Kidney (tissue), 22 donors: ENCODE measurements at places on chromosomes 16 and 17.

DNA sequence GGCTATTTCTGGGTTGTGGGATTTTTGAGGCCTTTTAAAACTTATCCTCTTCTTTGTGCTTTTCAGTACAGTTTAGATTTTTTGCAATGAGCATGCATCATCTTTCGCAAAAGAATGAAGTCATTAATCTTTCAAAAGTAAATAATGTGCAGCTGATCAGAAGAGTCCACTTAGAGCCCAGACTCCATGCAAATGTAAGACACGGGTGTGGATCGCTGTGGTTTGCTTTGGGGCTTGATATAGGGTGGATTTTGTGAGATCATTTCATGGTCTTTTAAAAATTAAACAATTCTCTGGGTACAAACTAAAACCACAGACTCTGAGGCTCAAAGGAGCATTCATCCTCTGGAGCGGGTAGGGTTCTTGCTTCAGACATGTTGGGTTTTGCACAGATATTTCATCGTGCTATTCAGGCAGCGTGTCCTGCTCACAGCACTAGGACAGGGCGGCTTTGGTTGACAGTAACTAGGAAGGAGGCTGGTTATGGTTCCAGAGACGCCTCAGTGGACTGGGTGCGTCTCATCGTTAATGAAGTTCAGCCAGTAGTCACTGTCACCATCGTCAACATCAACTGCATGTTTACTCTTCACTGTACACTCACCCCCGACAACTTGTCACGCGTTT, 129.4 kb upstream of the PLCG2 start:
- DNase-seq: no peak

GRCh38 chr16:69386596-69386995, 789 bp upstream of the TERF2 start:
- no peak for DNase-seq

GRCh38 chr17:42548070-42548837, 4.5 kb upstream of the HSD17B1 start:
- DNase-seq: peak; percentile 92

GRCh38 chr16:67537636-67538591, 9.3 kb downstream of the RIPOR1 start:
- peak; percentile 57 for DNase-seq

GRCh38 chr17:43043307-43043706, 18.3 kb downstream of the RND2 start:
- DNase-seq: no peak

GRCh38 chr17:13601322-13601775, 380 bp downstream of the HS3ST3A1 start:
- peak; percentile 43 for DNase-seq

DNA sequence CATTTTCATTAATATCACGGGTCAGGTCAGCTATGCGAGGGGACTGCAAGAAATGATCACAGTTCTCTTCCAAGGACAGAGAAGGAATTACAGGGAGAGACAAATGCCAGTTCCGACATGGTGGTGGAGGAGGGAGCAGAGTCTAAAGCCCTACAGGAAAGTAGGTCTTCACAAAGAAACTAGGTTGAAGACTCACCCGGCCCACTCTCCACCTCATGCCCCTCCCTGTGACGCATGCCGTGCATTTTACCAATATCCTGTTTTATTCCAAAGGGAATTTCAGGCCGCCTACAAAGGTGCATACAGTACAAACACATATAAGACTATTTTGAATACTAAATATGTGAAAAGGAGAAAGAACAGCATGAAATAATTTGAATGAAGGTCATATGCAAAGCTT, 56.8 kb downstream of the CDH11 start:
- DNase-seq: no peak

DNA sequence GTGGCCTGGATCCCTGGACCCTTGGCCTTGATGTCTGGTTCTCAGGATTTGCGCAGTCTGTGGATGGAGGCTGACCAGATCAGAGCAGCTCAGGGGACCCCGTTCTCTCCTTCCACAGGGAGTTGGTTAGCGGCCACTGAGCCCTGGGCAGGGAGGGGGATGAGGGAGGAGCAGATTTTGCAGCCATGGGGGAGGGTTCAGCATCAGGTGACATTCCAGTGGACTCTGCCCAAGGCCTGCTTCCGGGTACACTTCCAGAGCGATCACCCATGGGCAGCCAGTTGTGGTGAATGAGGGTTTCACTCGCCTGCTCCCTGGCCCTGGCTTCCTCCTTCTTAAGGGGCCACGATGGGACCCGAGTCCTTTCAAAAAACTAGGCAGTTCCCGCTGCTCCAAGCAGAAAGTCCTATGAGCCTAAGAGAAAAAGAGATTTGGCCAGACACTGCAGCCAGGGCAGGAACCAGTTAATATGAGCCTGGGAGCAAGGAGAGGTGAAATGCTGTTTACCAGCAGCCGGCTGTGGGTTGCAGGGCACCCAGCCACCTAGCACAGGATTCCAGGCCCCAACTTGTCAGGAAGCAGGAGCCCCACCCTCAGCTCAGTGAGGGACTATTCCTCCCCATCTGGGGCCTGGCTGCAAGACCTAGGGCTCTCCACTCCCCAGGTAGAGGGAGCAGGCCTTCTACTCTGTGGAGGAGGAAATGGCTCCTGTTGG, 4.7 kb upstream of the GPRC5C start:
- peak; percentile 93 for DNase-seq

DNA sequence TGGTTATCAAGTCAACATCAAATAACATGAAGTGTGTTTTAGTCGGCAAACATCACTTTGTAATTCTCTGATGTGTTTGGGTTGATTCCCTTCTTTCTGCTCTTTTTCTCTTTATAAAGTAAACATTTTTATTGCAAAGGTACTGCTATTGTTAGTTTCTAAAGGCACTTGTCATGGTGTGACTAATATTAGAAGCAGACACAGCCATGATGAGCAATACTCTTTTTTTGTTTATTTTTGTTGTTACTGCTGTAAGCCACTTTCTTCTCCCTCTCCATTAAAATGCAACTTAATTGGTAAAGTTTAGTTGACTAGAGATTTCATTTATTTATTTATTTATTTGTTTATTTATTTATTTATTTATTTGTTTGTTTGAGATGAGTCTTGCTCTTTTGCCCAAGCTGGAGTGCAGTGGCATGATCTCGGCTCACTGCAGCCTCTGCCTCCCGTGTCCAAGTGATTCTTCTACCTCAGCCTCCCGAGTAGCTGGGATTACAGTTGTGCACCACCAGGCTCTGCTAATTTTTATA, 424.7 kb downstream of the WWOX start:
- DNase-seq: no peak

- peak; percentile 37 for DNase-seq
Observed at GRCh38 chr17:68981288-68981687, 26.1 kb upstream of the ABCA8 start.

DNA sequence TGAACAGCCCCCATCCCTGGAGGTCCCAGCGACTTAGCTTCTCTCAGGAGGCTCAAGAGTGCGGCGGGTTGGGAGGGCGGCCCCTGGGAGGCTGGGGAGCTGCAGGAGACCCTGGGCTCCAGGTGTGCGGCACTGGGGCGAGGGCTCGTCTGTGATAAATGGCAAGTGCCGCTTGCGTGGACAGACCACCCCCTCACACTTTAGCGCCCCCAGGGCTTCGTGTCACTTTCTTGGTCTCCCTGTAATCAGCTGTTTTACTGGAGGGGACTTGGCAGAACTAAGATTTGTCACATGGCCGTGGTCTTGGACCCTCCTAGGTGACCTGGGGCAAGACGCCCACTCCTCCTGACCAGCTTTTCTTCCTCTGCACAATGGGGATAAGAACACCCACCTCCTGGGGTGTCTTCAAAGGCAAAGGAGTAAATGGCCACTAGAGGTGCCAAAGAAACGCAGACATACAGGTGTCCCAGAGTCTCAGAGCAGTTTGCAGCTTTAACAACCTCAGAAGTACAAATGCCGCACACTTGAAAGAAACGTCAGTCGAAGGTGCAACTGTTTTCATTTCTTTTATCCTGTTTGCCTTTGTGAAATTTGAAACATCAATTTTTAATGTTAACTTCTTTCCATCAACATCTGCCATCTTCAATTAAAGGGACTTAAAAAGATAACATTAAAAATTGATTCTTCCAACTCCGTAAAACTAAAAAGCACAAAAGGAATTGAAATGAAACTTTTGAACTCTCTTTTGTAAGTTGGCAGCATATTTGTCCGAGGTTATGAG, 946 bp downstream of the OSGIN1 start:
- no peak for DNase-seq

DNA sequence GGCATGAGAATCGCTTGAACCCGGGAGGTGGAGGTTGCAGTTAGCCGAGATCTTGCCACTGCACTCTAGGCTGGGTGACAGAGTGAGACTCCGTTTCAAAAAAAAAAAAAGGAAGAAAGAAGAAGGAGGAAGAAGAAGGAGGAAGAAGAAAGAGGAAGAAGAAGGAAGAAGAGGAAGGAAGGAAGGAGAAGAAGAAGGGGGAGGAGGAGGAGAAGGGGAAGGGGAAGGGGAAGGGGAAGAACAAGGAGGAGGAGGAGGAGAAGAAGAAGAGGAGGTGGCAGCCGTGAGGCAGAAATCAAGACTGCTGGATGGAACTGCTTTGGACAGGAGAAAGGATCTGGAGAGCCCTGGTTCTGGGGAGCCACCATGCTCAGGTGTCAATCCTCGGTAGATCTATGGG, 29.7 kb upstream of the PEMT start:
- no peak for DNase-seq

DNA sequence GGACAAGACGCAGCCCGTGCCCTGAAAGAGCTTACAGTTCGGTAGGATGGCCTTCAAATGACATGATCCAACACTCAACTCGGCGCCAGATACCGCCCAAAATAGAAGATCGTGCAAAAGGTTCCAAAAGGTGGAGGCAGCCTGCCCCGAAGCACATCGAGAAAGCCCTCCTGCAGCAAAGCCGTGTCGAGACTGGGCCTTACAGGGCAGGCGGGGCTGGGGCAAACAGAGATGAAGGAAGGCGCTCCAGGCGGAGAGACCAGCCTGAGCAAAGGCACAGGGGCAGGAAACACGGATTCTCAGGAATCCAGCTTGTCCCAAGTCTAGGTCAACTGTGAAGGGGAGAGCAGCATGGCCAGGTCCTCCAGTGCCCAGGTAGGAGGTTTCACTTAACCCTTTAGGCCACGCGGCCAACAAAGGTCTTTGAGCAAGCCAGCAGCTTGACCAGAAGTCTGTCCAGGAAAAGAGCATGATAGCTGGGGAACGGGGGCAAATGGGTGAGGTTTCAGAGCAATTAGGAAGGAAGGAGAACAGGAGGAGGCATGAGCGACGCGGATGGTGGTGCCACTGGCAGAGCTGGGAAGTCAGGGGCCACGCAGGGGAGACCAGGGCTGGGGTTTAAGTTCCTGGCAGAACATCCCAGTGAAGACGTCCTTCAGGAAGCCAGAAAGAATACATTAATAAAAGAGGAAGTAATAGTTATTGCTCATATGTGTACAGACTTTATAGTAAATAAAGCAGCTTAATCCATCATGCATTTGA, 21.2 kb upstream of the EIF1 start:
- DNase-seq: peak; percentile 78

- DNase-seq: peak; percentile 40
Observed at GRCh38 chr16:76639685-76640289, 362.6 kb downstream of the CNTNAP4 start.

- no peak for DNase-seq
Observed at GRCh38 chr17:77308861-77309726, 168.3 kb downstream of the SEC14L1 start.

- DNase-seq: peak; percentile 94
Observed at GRCh38 chr17:27245230-27245696, 48.7 kb upstream of the WSB1 start.

DNA sequence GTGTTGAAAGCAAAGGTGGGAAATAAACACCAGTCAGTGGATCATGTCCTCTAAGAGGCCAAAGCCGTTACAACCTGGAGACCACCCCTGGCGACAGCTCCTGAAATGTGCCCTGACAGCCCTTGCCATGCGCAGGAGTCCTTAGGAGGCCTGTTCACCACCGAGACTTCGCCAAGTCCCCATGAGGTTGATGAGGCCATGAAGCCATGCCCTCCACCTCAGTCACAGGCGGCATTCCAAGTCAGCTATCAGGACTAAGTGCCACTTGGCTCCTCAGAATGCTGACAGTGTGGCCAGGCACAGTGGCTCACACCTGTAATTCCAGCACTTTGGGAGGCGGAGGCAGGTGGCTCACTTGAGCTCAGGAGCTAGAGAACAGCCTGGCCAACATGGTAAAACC, 27.1 kb downstream of the ADAM11 start:
- DNase-seq: no peak

DNA sequence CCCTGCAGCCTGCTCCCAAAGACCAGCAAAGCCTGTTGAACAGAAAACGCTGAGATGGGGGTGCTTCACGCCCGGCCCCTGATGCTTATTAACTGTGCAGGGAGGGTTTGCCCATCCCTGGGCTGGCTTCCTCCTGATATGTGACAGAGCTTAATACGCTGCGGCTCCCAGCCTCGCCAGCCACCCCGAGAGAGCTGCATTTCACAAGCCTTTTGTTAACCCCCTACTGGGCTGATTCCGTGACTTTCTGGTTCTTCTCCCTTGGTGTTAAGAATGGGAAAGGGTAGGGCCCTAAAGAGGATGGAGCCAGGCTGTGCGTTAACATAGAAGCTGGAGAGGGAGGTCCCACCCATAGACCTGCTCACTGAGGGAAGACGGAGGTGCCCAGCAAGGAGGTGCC, 211.8 kb downstream of the ENGASE start:
- no peak for DNase-seq

DNA sequence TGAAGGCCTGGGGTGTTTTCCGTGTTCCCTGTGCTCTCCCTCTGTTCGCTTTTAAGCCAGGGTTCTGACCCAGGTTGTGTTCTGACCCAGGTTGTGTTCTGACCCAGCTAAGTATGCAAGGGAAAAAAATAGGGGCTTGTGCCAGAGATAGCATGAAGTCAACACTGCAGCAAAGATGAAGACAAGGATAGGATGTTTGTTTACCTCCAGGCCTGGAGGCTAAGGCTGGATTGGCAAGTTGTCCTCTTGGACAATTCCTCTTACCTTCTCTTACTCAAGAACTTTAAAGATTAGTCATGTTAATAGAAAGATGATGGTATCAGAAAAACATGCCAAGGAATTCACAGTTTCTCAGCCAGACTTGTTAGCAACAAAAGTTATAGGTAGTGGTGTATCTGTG, 19.4 kb downstream of the LYRM9 start:
- DNase-seq: no peak

DNA sequence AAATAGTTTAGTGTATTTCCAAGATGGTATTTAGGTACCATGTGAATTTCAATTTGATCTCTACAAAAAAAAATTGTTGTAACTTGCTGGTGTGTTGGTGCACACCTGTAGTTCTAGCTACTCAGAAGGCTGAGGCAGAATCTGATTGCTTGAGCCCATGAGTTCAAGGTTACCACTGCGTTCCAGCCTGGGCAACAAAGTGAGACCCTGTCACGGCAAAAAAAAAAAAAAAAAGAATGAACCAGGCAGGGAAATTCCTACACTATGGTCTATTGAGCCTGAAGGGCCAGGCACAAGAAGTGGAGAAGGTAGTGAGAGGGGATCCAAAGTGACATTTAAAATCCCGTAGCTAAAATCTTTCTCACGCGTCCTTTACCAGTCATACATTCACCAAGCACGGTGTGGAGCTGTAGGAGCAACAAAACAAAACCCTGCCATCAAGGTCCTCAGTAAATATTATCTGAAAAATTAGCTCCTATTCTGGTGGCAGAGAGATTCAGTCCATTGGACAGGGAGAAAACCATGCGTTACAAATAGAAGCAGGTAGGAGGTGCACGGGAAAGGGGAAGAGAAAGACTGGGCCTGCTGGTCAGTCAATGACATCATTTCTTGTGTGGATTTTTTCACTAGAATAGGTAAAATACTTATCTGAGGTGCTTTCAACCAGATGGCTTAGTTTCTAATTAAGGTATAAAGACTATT, 27.3 kb downstream of the TXNDC11 start:
- DNase-seq: no peak

GRCh38 chr16:70432723-70433457, 6.0 kb downstream of the ST3GAL2 start:
- no peak for DNase-seq

GRCh38 chr16:28188085-28188916, 23.5 kb downstream of the XPO6 start:
- no peak for DNase-seq
